ENCODE measurements at places on chromosomes 2 and 18.

DNA sequence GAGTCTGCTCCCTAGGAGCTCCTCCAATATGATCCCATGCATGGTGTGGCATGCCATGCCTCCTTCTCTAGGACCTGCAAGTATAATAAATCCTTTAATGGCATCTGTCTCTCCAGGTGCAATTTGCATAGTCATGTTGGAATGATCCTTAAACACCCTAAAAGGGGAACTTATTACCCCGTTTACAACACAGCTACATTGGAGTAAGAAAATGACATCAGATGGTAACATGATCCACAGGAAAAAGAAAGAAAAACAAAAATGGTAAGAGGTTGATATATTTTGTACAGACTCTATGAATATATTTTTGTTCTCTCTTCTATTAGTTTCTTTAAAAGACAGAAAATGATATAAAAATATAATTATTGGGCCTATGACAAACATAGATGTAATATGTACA, 79.0 kb downstream of the CRACDL start:
- DNase-seq: no peak

DNA sequence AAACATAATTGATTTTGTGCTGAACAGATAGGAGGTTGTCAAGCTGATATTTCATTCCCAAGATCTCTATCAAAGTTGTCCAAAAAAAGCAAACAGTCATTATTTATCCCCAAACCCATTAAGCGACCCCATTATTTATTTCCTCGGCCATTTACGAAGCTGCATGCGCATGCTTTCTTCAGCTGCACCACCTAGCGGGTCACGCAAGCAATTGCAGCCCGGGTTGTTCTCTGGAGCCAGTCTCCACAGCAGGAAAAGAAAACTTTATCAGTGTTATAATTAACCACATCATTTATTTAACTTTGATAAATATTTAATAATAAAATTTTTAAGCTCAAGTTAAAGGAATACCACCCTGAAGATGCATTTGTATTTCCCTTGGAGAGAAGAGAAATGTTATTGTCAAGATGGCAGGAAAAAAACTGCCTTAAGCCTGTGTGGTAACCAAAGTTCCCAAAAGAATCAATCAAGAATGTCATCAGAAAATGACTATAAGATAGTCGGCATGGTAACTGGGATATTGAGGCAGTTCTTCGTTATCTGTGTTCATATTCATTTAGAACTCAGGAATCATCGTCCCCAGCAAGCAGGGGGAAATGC, 304.7 kb downstream of the FBXO15 start:
- DNase-seq: no peak

GRCh38 chr2:241652142-241652541, 14.6 kb downstream of the ATG4B start:
- no peak for DNase-seq

GRCh38 chr2:29765721-29766120, 155.7 kb downstream of the ALK start:
- no peak for DNase-seq

DNA sequence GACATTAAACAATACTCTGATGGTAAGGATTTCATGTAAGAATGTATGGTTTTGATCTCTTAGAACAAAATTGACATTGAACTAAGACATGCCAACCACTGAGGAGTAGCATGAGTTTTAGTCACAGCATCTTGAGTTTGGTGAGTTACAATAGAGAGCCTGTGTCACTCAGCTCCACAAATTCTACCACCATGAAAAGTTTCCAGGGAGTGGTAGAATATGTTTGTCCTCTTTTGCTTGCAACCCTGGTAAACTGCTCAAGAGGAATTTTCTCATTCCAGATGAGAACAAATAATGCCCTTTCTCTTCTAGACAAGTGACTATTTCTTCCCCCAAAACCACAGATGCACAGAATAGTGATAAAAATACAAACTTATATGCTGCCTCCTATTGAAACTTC, 502.0 kb upstream of the VRK2 start:
- DNase-seq: no peak
